HCT116 (cell line): ENCODE measurements at places on chromosomes 1 and 21. TPM values are rescaled to one million over a fixed set of nuclear protein-coding genes. Genes with fewer than 3 reads are reported as not detected.

The TRIM67 gene
- 0.02 TPM for total RNA-seq

The RAB7B gene
- total RNA-seq, result 0.22 TPM

The RNASEL gene
- 2.9 TPM for total RNA-seq

The ICOSLG gene
- 4.7 TPM for total RNA-seq

The OR2L5 gene
- not detected for total RNA-seq
